COR-L47 (cell line): ENCODE measurements at places on chromosomes 1 and 21.

GRCh38 chr21:28738882-28739281 is 253.8 kb downstream of the LTN1 start:
- no peak for DNase-seq

- DNase-seq = no peak
These were observed 50.7 kb downstream of the IRF2BP2 start for GRCh38 chr1:234559152-234559901.

DNA sequence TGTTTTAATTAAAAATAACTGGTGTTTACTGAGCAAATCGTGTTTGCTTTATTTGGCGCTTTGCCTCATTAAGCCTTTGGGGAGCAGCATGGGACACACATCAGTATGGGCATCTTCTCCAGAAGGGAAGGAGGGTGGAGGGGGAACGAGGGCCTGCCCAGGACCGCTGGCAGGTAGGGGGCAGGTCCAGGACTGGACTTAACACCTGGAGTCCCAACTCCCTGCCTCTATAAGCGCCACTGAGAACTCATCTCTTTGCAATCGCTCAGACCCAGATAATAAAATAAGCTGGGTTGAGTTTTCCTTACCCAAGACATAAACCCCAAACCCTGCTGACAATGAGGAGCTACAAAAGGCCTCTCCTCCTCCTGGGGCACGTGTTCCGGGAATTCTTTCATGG is 15.1 kb downstream of the ABCG1 start:
- DNase-seq = no peak

DNA sequence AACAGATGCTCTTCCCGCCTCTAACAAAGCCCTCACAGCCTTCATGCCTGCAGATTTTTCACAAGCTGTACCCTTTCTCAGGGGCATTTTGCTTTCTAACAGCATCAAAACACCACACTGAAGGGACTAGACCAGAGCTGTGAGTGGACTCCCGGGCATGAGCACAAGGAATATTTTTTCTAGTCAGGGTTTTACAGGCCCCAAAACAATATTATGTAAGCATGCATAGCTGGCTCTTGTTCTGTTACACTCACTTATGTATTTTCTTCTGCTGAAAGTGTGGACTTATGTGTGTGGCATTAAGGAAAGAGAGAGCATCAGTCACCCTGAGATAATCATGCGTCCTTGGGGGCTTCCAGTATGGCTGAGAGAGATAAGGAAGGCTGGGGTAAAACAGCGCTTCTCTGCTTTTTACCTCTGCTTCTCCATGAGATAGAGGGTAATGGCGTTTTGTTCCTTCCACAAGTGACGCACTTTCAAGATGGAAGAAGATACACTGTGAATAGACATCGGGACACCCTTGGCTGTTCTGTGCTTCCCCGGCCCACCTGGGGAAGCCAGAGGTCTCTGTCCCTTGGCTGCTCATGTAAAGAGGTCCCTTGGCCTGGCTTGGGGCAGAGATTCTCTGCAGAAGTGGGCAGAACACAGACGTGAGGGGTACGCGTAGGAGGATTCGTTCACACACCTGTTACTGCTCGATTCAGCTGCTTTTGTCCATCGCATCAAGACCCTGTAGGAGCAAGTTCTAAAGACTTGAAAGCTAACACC is 266.7 kb upstream of the RAB4A start:
- DNase-seq = no peak

DNA sequence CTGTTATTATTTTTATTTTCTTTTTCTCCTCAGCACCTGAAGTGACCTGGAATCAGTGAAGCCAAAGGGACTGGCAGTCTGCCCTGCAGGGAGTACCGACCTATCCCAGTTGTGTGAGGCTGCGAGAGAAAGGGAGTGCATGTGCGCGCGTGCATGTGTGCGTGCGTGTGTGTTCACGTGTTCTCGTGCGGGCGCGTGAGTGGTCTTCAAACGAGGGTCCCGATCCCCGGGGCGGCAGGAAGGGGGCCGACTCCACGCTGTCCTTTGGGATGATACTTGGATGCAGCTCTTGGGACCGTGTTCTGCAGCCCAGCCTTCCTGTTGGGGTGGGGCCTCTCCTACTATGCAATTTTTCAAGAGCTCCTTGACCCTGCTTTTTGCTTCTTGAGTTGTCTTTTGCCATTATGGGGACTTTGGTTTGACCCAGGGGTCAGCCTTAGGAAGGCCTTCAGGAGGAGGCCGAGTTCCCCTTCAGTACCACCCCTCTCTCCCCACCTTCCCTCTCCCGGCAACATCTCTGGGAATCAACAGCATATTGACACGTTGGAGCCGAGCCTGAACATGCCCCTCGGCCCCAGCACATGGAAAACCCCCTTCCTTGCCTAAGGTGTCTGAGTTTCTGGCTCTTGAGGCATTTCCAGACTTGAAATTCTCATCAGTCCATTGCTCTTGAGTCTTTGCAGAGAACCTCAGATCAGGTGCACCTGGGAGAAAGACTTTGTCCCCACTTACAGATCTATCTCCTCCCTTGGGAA is 123.3 kb downstream of the PRDM2 start:
- no peak for DNase-seq

GRCh38 chr1:231124746-231125145 is 37.1 kb upstream of the TRIM67 start:
- DNase-seq = no peak

- DNase-seq = no peak
These were observed 151.6 kb upstream of the UBE2U start for GRCh38 chr1:64051796-64052195.

DNA sequence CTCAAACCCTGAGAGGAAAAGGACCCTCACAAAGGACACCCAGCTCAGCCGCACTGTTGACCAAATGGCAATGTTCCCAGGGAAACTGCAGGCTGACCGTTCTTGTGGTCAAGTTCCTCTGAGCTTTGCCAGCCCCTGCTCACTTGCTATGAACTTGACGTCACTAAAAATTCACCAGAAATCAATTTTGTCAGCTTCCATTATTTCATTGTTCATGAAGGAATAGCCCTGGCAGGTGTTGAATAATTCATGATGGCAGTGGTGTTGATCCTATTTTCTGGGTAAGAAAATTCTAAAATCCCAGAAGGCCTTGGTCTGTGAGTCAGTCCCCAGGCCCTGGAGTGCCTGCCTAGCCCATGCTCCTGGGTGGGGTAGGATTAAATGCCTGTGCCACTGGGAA is 318.9 kb downstream of the ZNF326 start:
- no peak for DNase-seq

DNA sequence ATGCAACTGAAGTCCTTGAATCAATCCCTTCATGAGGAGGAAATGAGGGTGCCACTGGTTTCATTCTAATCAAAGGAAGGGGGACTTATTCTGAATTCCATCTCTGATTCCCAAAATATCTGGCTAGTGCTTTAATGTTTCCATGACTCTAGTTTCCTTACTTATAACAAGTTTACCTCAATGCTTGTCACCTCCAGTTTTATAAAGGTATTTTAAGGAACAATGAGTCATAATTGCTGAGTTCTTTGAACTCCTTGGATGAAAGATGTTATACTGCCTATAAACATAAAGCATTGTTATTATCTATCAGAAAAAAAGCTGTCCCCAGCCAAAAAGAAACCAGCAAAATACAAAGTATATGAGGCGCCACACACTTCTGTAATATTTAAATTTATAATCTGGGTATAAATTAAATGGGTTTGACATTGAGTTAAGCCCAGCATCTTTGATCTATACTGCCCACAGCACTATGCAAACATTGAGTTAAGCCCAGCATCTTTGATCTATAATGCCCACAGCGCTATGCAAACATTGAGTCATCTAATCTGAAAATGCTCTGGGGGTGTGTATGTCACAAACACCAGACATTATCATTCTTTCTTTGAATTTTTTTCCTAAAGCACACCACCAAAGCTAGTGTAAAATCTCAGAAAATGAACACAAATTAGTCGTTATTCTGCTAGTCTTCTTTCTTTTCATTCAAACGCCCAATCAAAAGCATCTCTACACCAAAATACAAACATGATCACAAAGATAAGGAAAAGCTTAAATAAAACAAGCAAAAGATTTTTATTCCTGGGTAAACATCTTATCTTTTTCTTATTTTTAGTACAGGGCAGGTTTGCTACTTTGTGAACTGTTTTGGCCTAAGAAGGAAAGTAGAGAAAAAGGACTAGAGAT is 11.5 kb upstream of the CXADR start:
- peak; percentile 18 for DNase-seq

GRCh38 chr1:56077206-56077605 is 502.2 kb downstream of the PLPP3 start:
- no peak for DNase-seq

- peak; percentile 74 for DNase-seq
These were observed at the start of gene IFI44 for GRCh38 chr1:78649628-78650027. Gene IFI44, plus strand, starts transcription at chr1:78649831. Its CDS starts 365 bp downstream, at chr1:78650196.

- DNase-seq = no peak
These were observed 38.7 kb downstream of the GPR137B start for GRCh38 chr1:236181059-236181458.

- DNase-seq = no peak
These were observed 20.8 kb downstream of the ADAMTS5 start for GRCh38 chr21:26945916-26946675.

DNA sequence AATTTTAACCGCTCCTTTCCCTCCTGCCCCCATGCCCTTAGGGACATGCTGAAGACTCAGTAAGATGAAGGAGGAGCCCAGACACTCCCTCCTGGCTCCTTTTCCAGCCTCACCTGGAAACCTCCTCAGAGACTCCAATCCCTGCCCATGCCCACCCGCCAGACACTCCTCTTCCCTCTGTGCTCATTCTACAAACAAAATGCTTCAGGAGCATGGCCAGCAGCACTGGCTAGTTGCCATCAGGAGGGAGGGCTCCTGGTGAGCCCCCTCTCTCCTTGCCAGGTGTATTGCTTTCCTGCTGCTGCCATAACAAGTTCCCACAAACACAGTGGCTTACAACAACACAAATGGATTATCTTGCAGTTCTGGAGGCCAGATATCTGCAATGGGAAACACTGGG is 126.1 kb downstream of the PSMG1 start:
- peak; percentile 88 for DNase-seq

DNA sequence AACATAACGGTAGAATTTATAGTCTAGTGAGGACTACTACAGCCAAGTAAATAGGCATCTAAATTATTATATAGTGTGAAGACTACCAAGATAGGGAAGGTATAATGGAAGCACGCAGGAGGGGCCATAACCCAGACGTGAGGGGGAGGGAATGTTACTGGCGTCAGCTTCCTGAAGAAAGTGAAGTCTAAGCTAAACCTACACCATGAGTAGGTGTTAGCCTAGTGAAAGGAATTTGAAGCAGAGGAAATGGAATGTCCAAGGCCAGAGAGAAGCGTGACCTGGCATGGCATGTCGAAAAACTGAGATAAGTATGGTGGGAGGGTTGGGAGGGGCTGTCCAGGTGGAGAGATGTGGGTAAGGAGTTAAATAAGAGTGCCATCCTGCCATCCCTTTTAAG is 140.5 kb downstream of the SLC44A5 start:
- no peak for DNase-seq

DNA sequence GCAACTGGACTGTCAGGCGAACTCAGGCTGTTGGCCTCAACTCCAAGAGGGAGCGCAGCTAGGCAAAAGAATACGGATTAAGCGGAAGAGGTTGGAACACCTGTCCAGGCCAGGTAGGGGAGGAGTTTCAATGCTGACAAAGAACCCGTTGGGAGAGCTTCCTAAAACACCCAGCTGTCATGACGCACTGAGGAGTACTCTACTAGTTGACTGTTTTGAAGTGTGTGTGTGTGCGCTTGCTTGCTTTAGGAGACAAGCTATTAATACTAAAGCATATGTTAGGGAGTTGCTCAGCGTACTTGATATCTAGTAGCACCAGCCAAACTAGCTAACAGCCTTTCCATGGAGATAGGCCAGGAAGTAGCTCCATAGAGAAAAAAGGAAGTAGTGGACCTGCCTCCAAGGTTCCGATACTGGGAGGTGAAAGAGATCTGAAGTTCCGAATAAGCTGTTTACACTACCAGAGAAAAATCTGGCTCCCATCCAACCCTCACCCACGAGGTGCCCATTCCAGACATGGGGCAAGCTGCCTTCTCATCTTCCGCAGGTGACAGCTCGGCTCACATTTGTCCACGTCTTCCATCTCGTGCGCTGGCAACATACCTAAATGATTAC is 974 bp upstream of the FNBP1L start:
- peak; percentile 57 for DNase-seq

- DNase-seq = peak; percentile 91
These were observed 207.7 kb downstream of the HHAT start for GRCh38 chr1:210536254-210536961.

- peak; percentile 24 for DNase-seq
These were observed 2.4 kb upstream of the TARS2 start for GRCh38 chr1:150484861-150485260.

DNA sequence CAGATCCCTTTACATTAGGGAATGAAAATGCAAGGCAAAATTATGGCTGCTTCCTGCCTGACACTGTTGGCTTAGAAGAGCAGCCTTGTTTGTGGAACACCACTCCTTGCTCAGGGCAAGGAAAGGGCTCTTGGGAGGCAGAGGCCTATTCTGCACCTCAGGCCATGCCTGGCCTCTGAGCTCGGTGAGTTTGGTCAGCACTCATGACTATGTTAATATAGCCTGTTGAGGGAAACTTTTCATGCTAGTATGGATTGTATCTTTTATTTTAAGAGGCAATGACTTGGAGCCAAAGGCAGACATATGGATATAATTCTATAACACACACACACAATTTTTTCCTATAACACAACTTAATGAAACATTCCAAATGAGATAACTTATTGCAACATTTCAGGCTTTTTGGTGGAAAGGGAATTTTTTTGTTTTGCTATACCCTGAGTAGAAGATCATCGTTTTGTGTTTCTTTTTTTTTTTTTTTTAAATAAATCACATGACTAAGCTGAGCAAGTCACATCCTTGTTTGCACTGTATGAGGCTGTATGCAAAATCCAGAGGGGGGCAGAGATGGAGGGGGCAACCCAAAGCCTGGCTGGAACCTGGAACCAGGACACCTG is 5.6 kb upstream of the YRDC start:
- no peak for DNase-seq

GRCh38 chr1:72064196-72065075 is 217.9 kb downstream of the NEGR1 start:
- DNase-seq = no peak

DNA sequence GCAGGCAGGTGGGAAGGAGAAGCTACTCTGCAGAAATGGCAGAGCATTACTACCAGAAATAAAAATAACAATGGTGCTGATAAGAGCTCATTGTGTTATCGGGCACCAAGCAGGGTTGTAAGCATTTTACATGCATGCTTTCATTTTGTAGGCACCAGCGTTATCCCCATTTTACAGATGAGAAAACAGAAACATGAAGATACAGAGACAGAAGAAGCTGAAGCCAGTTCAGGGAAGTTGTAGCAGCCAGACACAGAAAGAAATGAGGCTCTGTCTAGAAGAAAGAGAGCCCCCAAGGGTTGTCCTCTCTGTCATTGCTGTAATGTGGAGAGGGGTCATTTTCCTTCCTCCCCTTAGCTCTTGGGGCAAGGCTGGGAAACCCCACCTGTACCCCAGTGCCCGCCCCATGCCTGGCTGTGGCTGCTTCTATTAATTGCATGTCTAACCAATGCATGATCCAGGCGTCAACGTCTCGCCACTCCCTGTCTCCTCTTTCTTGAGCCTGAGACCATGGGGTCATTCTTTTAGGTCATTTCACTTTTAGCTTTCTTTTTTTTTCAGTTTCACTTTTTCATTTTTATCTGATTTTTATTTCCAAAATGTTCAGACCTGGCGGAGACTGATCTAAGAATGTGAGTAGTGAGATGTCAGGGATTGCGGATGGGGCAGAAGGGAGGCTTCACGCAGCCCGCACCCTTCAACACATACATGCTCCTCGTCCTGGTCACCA is 6.8 kb downstream of the OLIG1 start:
- no peak for DNase-seq
